ENCODE measurements at places on chromosomes 1 and 21.

GRCh38 chr1:228308628-228309325 lies 97.9 kb downstream of the TRIM11 start:
- DNase-seq: no peak

- no peak for DNase-seq
Observed at GRCh38 chr1:81574408-81574807, 226.3 kb upstream of the ADGRL2 start.

DNA sequence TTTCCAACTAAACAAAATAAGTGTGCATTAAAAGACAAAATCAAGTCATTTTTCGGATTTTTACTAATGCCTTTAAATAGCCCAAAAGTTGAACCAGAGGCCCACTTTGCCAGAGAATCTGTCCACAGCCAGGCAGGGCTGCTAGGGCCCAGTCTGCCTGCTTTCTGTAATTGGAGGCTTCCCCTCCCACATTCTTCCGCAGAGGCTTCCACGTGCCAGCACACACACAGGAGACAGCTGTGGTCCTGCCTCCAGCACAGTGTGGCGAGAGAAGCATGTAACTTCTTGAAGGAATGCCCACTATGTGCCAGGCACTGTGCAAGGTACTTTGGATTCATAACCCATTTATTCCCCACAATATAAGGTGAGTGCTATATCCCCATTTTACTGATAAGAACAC lies 11.3 kb upstream of the PDZK1IP1 start:
- no peak for DNase-seq

- no peak for DNase-seq
Observed at GRCh38 chr1:34358636-34359035, 181.9 kb downstream of the C1orf94 start.

- DNase-seq: no peak
Observed at GRCh38 chr1:38327559-38327973, 281.0 kb upstream of the POU3F1 start.

DNA sequence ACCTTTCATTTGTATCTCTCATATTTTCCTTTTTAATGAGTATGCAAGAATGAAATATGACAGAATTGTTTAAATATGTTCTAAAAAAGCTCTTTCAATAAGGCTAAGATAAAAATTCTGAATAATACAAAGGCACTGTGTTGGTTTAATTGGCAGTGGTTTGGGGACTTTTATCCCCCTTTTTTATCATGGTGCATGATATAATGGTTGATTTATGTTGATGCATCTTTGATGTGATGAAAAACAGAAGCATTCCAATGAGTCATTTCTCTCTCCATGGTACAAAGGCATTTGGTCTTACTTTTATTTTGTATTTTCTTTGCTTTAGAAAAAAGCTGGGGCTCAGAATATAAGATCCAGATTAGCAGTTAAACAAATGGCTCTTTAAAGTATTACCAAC lies 127.2 kb upstream of the GREM2 start:
- no peak for DNase-seq

- DNase-seq: no peak
Observed at GRCh38 chr1:100184536-100184935, 6.5 kb upstream of the LRRC39 start.

DNA sequence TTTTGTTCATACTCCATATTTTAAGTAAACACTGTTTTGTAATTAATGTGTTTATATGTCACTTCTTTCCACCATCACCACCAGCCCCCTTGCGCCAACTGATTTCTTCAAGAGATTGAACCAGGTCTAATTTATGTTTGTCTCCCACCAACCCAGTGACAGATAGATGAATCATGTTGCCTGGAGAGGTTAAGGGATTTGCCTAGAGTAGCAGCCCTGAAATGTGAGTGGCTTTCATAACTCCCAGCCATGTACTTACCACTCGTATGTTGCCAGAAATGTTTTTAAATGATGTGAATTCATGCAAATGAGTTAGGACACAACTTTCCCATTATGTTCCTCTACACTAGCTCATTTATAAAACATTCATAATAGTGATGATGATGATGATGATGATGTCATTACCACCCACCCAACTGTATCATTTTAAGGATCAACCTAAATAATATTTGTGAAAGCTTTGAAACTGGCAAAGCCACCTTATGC lies 86.9 kb downstream of the LRRC8D start:
- no peak for DNase-seq

DNA sequence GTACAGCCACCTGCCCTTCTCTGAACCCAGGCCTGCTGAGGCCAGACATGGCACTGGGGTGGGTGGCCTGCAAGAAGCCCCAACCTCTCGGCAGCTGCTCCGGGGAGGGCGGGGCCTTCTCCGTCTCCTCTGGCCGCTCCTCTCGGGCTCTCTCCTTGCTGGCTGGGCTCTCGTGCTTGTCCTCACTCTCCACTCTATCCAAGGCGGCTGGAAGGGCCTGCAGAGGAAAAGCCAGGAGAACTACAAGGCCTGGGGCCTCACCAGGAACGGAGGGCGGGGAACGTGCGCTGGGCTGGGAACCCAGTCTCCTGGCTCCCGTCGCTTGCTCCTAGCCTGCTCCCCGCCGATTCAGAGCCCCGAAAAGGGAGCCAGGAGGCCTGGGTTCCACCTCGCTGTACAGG lies 59.1 kb downstream of the CHD5 start:
- DNase-seq: no peak

GRCh38 chr1:20662110-20662475 lies 924 bp upstream of the DDOST start:
- DNase-seq: no peak

GRCh38 chr1:93993731-93994130 lies 84.5 kb upstream of the GCLM start:
- no peak for DNase-seq

DNA sequence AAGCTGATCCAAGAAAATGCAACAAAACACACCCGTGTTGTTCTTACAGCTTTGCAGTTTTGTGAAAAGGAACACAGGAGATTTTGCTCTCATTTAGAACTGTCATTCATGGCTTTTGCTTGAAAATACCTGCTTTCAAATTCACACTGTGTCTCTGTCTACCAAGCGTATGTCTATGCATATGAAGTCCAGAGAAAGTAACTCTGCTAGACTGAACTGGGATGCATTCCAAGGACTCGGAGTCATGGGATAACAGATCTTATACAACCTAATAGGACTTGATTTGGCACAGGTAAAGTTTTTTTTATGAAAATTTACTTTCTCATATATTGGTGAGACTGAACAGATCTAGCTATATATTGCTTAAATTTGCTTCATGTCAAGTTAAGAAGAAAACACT lies 102.4 kb downstream of the PTGER3 start:
- DNase-seq: no peak

DNA sequence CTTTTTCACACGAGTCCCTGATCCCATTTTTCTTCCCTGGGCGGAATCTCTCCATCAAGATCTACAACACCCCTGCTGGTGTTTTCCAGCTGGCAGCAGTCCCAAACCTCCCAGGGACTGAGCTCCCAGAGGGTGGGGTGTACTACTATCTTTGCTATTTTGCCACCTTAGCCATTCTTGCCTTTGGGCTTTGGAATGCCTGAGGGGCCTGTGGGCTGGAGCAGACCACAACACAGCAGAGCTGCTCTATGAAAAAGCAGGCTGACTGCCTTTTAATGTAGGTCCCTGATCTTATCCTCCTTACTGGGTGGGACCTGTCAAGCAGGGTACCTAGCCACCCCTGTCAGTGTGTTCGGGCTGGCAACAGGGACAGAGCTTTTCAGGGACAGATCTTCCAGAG lies 91.9 kb downstream of the KCNT2 start:
- DNase-seq: no peak

DNA sequence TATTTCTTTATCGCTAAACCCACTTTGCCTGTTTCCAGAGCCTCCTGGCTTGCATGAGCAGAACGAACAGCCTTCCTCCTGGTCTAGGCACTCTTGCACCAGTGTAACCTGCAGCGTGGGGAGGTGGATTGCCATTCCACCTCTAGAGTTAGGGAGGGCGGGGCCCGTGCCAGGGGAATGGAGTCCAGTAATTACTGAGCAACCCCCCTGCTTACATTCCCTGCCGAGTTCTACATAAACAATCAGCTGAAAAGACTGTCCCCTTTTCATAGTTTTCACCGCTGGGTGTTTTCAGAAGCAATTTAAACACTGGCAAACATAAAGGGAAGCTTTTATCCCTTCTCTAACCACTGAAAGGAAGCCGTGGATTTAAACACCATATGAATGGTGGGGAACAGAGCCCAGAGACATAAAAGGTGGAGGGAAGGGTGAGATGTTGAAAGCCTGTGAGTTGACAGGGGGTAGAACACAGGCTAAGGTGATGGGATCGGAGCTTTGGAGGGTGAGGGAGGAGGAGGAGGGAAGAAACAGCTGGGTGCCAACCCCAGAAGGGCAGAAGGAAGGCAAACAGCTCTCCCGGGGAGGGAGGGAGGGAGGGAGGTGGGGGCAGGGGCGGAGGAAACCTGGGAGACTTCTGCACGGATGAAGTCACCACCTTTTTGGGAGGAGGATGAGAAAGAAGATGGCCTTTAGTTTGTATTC lies 68.0 kb upstream of the WDR26 start:
- DNase-seq: peak; percentile 75

- DNase-seq: no peak
Observed at GRCh38 chr1:164622068-164622845, 63.3 kb downstream of the PBX1 start.

- DNase-seq: no peak
Observed at GRCh38 chr21:44024887-44025353, 12.8 kb downstream of the TRAPPC10 start.

DNA sequence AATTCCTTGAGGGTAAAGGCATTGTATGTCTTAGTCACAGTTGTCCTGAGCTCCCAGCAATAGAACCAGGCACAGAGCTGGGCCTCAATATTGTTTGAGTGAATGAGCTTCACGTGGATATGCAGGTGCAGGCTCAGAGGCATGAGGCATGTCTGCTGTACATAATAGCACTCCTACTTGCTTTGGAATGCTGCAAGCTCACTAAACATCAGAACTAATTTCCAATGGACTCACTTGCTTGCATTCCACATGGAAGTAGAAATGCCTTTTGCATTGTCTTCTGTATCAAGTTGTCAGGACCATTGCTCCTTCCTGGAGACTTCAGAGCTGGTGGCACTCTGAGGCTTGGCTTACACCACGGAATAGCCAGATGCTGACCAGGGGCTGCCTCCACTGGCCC lies 37.1 kb downstream of the INAVA start:
- DNase-seq: no peak

GRCh38 chr1:167668108-167668507 lies 38.1 kb downstream of the RCSD1 start:
- DNase-seq: no peak

- DNase-seq: no peak
Observed at GRCh38 chr21:35291034-35291433, 241.9 kb upstream of the RUNX1 start.

- no peak for DNase-seq
Observed at GRCh38 chr1:232306269-232306961, 323.5 kb downstream of the SIPA1L2 start.

DNA sequence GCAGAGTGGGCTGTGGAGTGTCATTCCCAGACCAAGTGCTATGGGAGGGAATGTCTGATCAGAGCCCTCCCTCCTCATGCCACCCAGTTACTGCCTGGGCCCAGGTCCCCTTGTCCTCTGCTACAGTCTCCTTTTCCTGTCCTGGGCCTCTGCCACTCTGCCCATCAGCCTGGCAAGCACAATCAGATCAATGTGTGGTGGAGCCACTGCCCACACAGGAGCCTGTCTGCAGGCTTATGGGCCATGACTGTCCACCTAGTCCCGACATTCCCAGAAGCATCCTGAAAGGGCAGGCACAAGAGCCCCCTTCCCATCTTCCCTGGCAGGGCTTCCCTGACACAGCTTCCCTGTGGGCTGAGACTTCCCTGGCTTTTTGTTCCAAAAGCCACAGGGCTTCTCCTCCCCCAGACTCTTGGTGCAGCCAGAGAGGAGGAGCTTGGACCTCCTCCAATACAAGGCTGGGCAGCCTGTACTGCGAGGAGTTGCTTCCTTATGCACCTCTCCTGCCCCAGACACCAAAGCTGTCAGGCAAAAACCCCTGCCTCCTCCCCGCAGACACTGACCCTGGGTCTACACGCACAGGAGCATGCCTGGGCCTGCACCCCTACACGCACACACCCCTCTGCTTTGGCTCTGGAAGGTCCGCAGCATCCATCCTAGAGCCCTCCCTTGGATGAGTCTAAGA lies 29.2 kb upstream of the CNTN2 start:
- peak; percentile 91 for DNase-seq

- DNase-seq: no peak
Observed at GRCh38 chr1:179938752-179939151, 15.9 kb upstream of the CEP350 start.

GRCh38 chr1:12472798-12473551 lies 145.0 kb downstream of the DHRS3 start:
- no peak for DNase-seq

GRCh38 chr1:54973205-54973921 lies 7.1 kb upstream of the TMEM61 start:
- DNase-seq: peak; percentile 26

- DNase-seq: no peak
Observed at GRCh38 chr1:155669233-155670162, 19.1 kb downstream of the YY1AP1 start.

GRCh38 chr1:171081314-171081753 lies 9.4 kb upstream of the FMO3 start:
- DNase-seq: no peak

DNA sequence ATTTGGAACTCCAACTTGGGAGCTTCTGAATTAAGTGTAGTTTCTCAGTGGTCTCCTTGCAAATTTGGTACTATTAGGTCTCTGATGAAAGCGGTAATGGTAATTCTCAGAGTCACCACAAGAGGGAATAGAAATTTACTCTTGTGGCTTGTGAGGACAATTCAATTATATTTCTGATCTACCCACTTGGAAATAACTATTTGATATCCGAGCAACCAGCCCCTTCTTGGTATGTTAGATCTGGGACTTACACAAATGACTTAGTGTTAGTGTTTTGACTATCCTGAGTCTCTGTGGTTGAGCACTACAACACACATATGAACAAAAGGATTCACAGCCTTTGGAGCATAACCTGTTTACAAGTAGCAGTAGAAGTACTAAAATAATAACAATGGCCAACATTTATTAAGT lies 68.1 kb downstream of the RPS6KA1 start:
- peak; percentile 64 for DNase-seq

- DNase-seq: no peak
Observed at GRCh38 chr1:150118716-150119115, 31.0 kb upstream of the PLEKHO1 start.

GRCh38 chr1:152932170-152932811 lies 14.7 kb upstream of the SPRR5 start:
- DNase-seq: no peak

DNA sequence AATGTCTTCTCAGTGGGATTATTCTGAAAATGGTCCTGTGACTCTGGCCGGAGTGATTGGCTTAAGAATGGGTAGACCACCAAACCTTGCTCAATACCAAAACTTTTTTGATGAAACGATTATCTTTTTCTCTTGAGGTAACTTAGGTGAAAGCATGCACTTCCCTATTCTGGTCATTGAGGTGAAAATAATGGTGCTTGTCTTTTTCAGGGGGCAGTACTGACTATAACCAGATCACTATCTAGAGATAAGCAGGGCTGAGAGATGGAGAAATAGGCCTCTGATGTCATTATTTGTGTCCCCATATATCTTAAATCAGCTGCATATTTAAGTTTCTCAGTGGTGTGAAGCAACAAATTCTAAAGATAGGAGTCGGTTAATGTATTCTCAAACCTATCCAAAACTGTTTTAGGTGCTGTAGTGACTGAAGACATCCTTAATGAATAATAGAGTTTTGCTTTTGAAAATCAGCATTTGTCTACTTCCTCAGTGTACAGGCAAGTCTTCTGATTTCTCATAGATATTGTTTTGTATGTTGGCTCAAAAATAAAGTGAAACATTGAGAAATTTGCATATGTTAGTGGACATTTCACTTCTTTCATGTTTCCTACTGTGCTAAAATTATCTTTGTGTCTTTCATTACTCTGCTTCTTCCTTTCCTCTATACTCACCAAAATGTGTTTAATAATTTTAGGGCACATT lies 735.3 kb upstream of the ADGRL4 start:
- DNase-seq: no peak

All from NCI-H1694 (cell line).